ENCODE measurements at places on chromosomes 11 and 22.

- DNase-seq = no peak
Observed at GRCh38 chr22:42528591-42529307, 9.2 kb upstream of the RRP7A start.

GRCh38 chr11:12925520-12925919 is 83.6 kb upstream of the RASSF10 start:
- no peak for DNase-seq

- no peak for DNase-seq
Observed at GRCh38 chr22:19709063-19709769, 5.1 kb upstream of the SEPTIN5 start.

- no peak for DNase-seq
Observed at GRCh38 chr11:112624431-112624830, 336.8 kb upstream of the NCAM1 start.

DNA sequence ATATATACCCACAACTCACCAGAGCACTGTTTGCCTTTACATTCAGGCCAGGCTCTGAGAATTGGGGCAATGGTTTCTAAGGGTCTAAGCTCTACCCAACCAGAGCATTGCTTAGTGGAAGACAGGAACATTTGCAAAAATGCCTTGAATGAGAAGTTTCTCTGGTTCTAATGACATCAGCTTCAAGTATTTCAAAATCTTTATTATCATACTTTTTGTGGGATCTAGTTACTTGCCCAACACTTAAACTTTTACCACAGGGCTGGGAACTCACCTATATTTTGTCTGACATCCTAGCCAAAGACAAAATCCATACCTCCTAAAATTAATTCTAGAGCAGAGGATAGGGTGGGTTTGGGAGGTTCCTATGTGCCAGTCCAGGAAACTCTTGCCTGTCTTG is 51.5 kb downstream of the INSC start:
- no peak for DNase-seq

- DNase-seq = no peak
Observed at GRCh38 chr22:20587206-20587958, 80.0 kb downstream of the MED15 start.

DNA sequence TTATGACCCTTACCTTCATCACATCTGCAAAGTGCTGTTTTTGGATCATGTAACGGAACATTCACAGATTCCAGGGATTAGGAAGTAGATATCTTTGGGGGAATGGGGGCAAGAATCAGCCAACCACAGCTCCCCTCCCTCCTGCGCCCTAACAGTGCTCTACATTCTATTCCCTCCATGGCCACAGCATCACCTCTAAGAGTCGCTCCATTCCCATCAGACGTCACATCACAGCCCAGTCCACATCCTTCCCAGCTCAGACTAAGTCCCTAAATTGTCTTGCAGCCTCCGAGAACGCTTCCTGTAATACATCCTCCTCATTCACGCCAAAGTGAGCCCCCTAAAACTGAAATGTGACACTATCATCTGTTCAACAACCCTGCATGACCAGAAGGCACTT is 5.9 kb downstream of the SCGB1D1 start:
- DNase-seq = no peak

GRCh38 chr11:114354076-114354475 is 46.2 kb downstream of the C11orf71 start:
- no peak for DNase-seq

DNA sequence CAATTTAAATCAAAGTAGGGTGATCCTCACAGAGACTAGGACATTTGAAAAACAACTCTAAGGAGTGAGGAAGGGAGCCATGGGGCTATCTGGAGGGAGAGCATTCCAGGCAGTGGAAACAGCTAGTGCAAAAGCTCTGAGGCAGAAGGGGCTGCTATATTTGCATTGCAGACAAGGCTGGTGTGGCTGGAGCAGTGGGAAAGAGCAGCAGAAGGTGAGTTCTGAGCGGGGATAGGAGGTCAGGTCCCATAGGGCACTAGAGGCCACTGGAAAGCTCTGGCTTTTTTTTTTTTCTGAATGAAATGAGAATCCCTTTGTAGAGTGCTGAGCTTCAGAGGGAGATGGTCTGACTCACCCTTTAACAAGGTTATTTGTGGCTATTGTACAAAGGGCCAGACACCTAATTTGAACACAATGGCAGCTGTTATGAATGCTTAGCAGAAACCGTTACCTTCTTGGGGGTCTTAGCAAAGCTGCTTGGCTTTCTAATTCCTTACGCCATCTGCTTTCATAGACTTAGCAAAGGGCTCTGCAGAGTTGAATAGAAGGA is 291.6 kb downstream of the BUD13 start:
- DNase-seq = no peak

DNA sequence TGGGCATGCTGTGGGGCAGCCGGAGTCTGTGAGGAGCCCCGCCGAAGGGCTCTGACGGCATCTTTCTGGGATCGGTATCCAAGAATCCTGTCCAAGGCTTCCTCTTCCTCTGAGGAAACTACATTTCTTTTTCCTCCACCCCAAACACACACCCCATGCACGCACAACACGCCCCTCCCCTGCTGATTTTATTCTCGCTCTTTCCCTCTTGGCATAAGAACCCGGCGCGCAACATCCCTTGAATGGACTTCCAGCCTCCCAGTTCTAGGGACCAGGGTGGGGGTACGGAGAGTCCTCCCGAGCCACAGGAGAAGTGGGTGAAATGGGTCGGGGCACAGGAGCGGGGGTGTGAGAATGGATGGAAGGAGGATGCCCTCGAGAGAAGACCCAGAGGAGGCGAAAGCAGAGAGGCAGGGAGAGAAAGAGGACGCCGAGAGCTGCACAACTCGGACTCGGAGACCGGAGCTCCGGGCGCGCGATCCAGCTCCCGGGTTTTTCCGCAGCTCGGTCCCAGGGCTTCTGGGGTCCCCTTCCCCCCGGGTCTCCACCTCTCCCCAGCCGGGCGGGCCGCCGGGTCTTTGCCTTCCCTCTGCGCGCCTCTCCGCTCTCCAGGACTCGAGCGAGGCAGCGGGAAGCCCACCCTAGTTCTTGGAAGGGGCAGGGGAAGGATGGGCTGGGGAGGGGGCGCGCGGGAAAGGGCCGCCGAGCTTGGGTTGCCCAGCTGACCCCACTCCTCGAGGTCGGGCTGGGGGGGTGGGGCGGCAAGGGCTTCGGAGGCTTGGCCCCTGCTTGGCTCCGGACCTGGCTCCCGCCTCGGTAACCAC is 1.5 kb upstream of the LARGE1 start:
- DNase-seq = no peak

DNA sequence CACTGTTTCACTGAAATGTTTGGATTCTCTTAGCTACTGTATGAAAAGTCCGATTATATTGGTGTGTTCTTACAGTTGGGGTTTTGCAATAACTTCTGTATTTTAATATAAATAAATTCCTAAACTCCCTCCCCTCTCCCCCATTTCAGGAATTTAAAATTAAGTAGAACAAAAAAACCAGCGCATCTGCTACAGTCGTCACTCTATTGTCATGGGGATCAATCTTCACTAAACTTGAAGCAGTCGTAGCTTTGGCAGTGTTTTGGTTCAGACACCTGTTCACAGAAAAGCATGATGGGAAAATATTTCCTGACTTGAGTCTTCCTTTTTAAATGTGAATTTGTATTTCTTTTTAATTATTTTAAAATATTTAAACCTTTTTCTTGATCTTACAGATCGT is 9.4 kb downstream of the PIWIL3 start:
- DNase-seq = no peak

- no peak for DNase-seq
Observed at GRCh38 chr22:27454807-27455450, 346.6 kb downstream of the MN1 start.

GRCh38 chr22:21683401-21683811 is 17.6 kb downstream of the PPIL2 start:
- DNase-seq = no peak

GRCh38 chr11:94398101-94398500 is 3.1 kb downstream of the GPR83 start:
- DNase-seq = no peak

- no peak for DNase-seq
Observed at GRCh38 chr22:17912945-17913721, 111.2 kb downstream of the MICAL3 start.

DNA sequence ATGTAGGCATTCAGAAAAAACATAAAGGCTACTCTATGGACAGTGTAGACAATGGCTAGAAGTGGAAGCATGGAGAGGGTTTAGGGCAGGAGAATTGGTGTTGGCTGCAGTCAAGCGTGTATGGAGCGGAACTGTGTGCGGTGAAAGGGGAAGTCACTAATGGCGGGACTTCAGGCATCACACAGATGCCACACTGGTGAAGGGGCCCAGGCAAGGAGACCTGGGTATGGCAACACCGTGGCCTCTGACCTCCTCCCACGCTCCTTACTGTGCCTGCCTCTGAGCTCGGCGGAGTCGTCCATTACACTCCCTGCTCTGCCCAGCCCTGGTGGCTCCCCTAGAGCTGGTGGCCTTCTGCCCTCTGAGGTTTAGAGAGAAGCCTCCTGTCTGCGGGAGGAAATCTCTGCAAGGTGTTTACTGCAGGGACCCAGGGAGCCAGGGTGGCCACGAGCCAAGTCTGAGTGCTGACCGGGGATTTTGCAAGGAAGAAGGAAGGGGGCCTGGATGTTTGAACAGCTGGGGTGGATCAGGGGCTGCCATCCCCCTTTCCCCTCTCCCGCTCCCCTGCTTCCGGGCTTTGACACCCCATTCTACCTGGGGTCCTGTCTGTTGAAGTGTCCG is 75.1 kb upstream of the TSPAN18 start:
- DNase-seq = no peak

GRCh38 chr11:86041975-86042378 is 26.9 kb downstream of the PICALM start:
- DNase-seq = no peak

- DNase-seq = no peak
Observed at GRCh38 chr22:28773461-28773867, 969 bp downstream of the CCDC117 start.

GRCh38 chr11:15976433-15977045 is 379.8 kb downstream of the SOX6 start:
- DNase-seq = no peak

DNA sequence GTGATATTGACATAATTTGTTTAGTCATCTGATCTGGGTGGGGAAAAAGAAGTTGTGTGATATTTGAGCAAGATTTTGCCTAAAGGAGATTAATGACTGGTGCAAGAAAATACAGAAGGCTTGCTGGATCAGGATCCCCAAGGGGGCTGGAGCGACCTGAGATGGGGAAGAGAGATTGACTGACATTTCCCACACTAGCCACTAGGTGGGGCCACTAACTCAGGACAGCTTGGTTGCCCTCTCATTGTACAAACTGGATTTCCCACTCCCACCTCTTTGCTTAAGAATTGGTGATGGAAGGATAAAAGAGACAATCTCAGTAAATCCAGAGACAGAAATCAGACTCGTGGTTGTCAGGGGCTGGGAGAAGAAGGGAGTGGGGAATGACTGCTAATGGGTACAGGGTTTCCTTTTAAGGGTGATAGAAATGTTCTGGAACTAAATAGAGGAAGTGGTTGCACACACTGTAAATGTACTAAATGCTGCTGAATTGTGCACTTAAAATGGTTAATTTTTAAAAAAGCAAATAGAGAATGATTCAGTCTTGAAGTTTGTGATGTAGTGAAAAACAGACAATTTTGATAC is 50.7 kb downstream of the CTTN start:
- DNase-seq = no peak

GRCh38 chr11:42974510-42975179 is 337.2 kb upstream of the API5 start:
- no peak for DNase-seq

- DNase-seq = no peak
Observed at GRCh38 chr11:61049859-61050258, 52.4 kb upstream of the CD5 start.

- DNase-seq = no peak
Observed at GRCh38 chr22:34326901-34327300, 406.6 kb upstream of the LARGE1 start.

GRCh38 chr11:76622493-76623094 is 48.0 kb downstream of the LRRC32 start:
- DNase-seq = no peak

DNA sequence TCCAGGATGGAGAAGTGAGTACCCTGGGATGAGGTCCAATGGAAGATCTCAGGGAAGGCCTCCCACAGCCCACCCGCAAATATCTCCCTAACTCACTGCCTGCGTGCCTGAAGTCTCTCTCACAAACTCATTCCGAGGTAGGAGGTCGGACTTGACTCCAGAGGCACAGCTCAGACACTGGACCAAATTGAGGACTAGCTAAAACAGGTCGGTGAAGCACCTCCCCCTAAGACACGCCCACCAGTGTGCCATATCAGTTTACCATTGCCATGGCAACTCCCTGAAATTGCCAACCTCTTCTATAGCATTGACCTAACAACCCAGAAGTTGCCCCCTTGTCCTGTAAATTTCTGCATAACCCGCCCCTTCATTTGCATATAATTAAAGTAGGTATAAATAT is 17.5 kb downstream of the RPL3 start:
- no peak for DNase-seq

GRCh38 chr11:35058669-35059434 is 80.1 kb upstream of the CD44 start:
- no peak for DNase-seq

DNA sequence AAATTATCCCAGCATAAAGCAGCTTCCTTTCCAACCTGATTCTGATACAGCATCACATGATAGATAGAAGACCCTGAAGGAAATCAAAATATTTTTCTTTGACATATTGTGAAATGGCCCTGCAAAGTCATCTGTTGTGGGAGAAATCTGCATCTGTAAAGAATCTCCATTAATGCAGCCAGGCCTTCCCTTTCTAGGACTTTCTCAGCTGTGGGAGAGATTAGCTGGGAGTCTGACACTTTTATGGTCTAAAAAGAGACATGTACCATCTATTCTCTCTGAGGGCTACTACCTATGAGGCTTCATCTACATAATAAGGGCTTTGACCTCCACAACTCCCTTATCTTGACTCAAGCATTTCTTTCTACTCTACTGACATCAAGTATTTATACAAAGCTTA is 238.1 kb downstream of the SWAP70 start:
- DNase-seq = no peak

DNA sequence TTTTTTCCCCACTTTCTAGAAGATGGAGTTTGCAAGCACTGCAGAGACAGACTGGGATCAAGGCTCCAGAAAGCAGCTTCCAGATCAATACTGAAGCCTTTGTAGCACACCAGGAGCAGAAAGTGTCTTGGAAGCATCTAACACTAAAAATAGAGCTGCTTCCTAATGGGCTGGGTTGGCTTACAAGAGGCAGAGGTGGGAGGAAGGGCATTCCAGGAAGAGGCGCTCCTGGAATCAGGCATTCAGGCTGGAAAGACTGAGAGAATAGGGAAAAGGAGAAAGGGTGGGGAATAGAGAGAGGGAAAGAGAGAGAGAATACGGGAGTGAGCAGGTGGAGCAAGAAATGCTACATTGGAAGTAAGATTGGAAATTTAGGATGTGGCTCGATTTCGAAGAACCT is 395.9 kb downstream of the OPCML start:
- no peak for DNase-seq

GRCh38 chr11:95922536-95923438 is 1.1 kb downstream of the MTMR2 start:
- no peak for DNase-seq
